ENCODE measurements at places on chromosomes 12 and 14.

- no peak for DNase-seq
These were observed 87.4 kb downstream of the TSPAN9 start for GRCh38 chr12:3164454-3165077.

GRCh38 chr12:63929426-63929825 lies 84.9 kb downstream of the SRGAP1 start:
- DNase-seq = no peak

GRCh38 chr14:98301681-98302080 lies 970.3 kb downstream of the BCL11B start:
- DNase-seq = no peak

- no peak for DNase-seq
These were observed 123.8 kb downstream of the GRIP1 start for GRCh38 chr12:66555113-66555512.

DNA sequence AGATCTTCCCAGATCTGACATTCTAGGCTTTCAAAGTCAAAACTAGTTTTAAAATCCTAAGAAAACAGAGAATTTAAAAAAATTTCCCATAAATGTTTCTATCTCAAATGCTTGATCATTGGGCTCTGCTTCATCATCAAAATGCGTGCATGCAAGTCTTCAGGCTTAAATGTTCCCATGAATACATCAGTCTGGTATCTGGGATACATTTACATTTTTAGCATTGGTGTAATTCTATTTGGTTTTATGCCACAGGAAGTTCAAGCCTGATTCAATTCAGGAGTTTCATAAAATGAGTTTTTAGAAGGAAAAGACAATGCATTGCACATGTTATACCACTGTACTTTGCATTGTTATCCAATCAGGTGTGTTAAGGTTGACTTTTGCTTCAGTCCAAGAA lies 336.4 kb downstream of the PCNX1 start:
- no peak for DNase-seq

- DNase-seq = no peak
These were observed 1.1 kb downstream of the IGF1 start for GRCh38 chr12:102479099-102479885.

GRCh38 chr14:89351221-89351515 lies 65.9 kb downstream of the FOXN3 start:
- DNase-seq = no peak

GRCh38 chr12:62130834-62131552 lies 129.2 kb upstream of the USP15 start:
- DNase-seq = no peak

DNA sequence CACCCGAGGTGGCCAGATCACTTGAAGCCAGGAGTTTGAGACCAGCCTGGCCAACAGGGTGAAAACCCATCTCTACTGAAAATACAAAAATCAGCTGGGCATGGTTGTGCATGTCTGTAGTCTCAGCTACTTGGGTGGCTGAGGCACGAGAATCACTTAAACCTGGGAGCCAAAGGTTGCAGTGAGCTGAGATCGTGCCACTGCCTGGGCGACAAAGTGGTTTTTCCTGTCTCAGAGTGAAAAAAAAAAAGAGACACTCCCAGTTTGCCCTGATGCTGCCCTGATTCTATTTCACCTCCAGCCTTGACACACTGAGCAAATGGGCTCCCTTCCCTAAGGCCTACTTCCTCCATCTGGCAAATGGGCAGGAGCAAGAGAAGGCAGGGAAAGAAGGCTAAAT lies 28.5 kb upstream of the PLEK2 start:
- no peak for DNase-seq

- no peak for DNase-seq
These were observed 50.8 kb downstream of the CATSPERB start for GRCh38 chr14:91681118-91681517.

DNA sequence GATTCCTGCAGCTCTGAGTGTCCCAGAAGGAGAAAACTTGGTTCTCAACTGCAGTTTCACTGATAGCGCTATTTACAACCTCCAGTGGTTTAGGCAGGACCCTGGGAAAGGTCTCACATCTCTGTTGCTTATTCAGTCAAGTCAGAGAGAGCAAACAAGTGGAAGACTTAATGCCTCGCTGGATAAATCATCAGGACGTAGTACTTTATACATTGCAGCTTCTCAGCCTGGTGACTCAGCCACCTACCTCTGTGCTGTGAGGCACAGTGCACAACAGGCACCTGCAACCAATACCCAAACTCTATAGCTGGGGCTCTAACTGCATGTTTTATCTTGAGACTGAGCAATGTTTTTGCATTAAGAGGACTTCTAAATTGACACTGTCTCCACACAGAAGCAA lies 379.2 kb upstream of the OR4E1 start:
- DNase-seq = no peak

DNA sequence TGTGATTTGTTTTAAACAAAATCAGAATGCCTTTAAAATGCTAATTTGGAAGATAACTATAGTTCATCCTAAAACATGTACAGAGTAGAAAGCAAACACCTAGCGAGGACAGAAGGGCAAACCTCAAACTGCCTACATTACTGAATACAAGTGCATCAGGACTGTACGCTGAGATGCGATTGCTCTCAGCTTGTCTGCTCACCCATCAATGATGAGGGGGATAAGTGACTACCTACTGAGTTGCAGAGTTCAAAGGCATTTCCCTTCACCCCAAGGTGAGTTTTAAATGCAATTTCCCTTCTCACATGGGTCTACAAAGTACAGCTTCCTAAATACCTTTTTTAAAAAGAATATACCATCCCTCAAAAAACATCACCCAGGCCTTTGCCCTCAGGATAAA lies 52.9 kb downstream of the PHLDA1 start:
- DNase-seq = no peak

DNA sequence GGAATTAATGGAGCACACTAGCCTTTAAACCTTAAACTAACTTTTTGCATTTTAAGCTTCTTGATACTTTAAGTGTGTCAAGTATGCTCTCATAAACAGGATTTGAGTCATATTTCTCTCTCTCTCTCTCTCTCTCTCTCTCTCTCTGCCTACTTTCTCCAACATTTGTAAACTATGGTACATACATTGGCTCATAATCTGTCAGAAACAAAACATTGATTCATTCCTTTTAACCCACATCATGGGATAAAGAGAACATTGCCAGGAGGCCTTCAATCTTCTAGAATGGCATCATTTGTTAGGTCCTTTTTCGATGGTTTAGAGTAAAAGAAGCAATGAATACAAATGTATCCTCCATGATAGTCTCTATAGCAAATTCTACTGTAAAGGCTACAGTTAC lies 81.6 kb upstream of the RERGL start:
- no peak for DNase-seq

DNA sequence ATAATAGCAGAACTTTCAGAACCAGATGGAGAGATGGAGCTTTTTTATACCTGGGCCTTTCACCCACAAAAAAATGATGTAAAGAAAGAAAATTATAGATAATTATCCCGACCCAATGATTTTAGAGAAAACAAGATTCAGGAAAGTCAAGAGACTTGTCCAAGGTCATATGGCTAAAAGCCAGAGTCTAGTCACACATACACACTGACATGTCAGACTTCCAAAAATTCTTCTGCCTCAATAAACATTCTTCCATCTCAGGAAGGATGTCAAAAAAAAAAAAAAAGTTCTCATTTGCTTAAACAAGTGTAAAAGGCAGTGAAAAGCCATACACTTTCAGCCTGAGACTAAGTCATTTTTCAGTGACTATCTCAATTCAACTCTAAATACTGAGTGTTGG lies 116.0 kb downstream of the PRICKLE1 start:
- no peak for DNase-seq

GRCh38 chr14:57066887-57067513 lies 201.7 kb downstream of the EXOC5 start:
- peak; percentile 39 for DNase-seq

DNA sequence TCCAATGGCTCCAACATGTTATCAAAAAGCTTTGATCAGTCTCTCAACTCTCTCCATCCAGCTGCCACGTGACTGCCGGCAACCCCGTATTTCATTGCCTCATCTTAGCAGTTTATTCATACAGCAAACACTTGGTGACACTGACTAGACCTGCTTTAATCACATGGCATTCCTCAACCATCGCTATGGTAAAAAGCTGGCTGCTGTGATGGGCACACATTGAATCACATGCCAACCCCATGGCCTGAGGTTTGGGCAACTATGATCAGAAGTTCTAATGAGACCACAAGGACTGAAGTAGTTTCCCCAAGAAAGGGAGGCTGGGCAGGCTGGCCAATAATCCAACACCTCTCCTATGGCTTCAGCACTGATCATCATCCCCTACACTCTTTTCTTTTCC lies 40.6 kb upstream of the TAS2R42 start:
- DNase-seq = no peak

- DNase-seq = no peak
These were observed 15.6 kb downstream of the CIPC start for GRCh38 chr14:77113644-77114043.

- no peak for DNase-seq
These were observed 47.3 kb downstream of the ACSM4 start for GRCh38 chr12:7351177-7351576.

DNA sequence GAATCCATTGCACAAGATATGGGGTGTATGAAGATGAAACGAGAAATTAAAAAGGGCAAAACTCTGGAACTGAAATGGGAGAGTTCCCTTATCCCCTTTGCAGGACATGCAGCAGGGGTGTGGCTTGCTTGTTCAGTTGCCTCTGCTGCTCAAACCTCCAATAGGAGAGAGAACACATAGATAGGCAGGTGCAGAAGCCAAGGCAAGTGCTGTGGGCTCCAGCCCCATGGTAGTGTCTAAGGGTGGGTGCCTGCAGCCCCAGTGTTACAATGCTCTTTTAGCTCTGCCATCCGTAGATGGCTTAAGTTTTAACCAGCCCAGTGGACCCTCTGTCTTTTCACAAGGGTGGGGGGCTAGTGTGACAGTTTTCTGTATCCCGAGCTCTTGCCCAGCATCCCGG lies 69.7 kb downstream of the CMAS start:
- DNase-seq = no peak

GRCh38 chr12:67148265-67148664 lies 120.9 kb upstream of the CAND1 start:
- DNase-seq = no peak

DNA sequence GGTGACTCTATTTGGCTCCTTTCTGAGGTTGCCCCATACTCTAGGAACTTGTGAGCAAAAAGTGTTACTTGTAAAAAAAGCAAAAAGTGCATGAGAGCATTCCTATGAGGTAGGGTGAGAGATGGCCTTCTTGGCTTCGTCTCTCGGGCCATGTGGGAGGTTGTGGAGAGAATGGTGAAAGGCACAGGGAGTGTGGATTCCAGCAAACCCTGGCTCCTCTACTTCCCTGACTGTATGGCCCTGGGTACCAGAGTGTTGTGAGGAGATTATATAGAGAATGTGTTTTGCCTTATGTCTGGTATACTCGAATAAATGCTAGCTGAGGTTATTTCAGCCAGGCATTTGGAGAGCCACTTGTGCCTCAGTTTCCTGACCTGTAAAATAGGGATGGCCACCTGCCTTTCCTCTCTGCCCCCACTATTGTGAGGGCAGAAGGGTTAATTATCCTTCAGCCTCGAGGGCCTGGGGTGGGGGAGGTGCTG lies 11.0 kb downstream of the PLEKHG3 start:
- DNase-seq = no peak

GRCh38 chr12:55849616-55850343 lies 7.0 kb upstream of the MMP19 start:
- no peak for DNase-seq

DNA sequence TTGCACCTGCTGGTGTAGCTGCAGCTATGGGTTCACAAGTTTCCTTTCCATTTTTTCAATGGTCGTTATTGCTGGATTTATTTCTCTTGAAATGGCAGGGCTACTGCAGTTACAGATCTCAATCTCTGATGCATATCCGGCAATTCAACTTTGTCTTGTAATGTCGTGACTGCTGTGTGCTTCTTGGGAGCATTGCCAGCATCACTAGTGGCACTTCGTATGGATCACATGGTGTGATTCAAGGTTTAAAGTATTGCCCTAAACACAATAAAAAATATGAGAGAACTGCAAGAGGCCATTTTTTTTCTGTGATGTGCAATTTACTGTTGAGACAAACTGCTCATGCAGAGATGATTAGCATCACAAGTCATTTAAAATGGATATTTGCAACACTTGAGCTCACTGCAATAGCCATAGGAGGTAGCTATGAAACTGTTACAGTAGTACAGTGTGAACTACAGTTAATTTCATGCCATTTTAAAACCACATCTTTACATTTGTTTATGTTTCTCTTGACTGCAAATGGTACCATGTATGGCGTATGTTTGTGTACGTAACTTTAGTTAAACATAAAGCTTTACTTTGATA lies 217.4 kb upstream of the PDE3A start:
- DNase-seq = no peak

All from activated naive CD8-positive, alpha-beta T cell treated with anti-CD3 and anti-CD28 coated beads, Interleukin-2, amount 10 ng/mL, durations not matched to agents 7 days and 5 days (primary cell).